T-helper 17 cell (primary cell): ENCODE measurements at places on chromosomes 2 and 18. TPM values are rescaled to one million over a fixed set of nuclear protein-coding genes. Genes with fewer than 3 reads are reported as not detected.

The CCDC150 gene
- total RNA-seq: 0.47 TPM

- no peak for DNase-seq
Observed at GRCh38 chr2:78890935-78891334, 134.6 kb upstream of the REG3G start.

DNA sequence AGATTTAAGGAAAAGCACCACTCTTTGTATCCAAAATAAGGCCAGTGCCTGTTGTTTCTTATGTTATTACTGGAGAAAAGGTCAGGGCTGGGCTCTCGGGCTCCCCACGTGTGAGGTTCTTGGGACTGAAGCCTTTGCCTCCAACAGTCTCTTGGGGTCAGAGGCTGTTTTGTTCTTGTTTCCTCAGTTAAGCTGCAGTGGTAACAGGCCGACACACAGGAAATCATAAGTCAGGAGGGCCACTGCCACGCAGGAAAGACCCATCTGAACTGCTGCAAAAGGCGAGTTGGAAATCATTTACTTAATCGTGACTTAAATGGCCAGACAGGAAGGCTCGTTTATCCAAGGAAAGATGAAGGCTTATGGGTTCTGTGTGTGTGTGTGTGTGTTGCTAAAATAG lies 30.3 kb upstream of the IL37 start:
- DNase-seq: no peak

The ST3GAL5 gene
- 34.3 TPM for total RNA-seq

- no peak for DNase-seq
Observed at GRCh38 chr2:20917719-20918572, 95.0 kb upstream of the LDAH start.

The CTDP1 gene
- total RNA-seq: 61.0 TPM

The RMND5A gene
- total RNA-seq: 42.3 TPM

The TPO gene
- total RNA-seq: 2.4 TPM

The ALPI gene
- not detected for total RNA-seq

The GBX2 gene
- not detected for total RNA-seq
